ENCODE measurements at places on chromosomes 4 and X. TPM values are rescaled to one million over a fixed set of nuclear protein-coding genes. Genes with fewer than 3 reads are reported as not detected.
A peak's percentile ranks its signal among the peaks of the same experiment; 100 is the strongest.

DNA sequence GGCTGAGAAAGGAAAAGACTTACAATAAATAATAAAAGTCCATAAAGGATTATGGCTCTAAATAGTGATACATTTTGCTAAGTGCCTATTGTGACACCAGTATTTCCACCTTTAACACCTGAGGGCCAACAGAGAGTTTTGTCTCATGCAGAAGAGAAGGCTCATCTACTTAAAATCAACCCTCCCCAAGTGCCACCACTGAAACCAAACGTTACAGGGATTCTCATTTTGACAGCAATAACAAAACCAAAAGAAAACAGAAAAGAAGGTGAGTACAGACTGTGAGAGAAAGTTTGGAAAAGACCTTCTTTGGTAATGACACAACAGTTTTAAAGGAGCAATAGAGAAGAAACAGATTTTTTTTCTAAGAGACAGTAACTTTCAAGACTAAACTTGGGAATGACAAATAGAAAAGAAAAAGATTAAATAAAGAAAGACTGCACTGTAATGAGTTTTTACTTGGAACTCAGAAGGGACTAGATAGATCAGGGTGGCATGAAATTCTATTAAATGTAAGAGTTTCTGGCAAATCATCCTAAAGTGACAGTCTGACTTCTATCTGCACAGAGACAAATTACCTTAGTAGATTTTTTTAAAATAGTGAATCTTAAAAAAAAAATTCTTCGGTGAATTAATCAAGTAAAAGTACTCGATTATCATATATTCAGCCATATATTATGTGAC lies 109.7 kb downstream of the ZNF827 start:
- no peaks in the 10 kb centered on the region for H3K27me3 ChIP-seq
- peaks cover 5% of the 10 kb centered on the region for H3K36me3 ChIP-seq
- H3K27ac ChIP-seq: no peak overlapping the region
- H3K4me1 ChIP-seq: no peaks in the 10 kb centered on the region
- no peak for DNase-seq

DNA sequence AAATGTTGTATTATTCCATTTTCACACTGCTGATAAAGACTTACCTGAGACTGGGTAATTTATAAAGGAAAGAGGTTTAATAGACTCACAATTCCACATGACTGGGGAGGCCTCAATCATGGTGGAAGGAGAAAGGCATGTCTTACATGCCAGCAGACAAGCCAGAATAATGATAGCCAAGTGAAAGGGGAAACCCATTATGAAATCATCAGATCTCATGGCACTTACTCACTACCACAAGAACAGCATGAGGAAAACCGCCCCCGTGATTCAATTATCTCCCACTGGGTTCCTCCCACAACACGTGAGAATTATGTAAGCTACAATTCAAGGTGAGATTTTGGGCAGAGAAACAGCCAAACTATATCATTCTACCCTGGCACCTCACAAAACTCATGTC lies 2535.1 kb downstream of the ARAP2 start:
- H3K27ac ChIP-seq: no peak overlapping the region
- DNase-seq: no peak
- H3K36me3 ChIP-seq: no peaks in the 10 kb centered on the region
- no peaks in the 10 kb centered on the region for H3K27me3 ChIP-seq
- no peaks in the 10 kb centered on the region for H3K4me1 ChIP-seq

DNA sequence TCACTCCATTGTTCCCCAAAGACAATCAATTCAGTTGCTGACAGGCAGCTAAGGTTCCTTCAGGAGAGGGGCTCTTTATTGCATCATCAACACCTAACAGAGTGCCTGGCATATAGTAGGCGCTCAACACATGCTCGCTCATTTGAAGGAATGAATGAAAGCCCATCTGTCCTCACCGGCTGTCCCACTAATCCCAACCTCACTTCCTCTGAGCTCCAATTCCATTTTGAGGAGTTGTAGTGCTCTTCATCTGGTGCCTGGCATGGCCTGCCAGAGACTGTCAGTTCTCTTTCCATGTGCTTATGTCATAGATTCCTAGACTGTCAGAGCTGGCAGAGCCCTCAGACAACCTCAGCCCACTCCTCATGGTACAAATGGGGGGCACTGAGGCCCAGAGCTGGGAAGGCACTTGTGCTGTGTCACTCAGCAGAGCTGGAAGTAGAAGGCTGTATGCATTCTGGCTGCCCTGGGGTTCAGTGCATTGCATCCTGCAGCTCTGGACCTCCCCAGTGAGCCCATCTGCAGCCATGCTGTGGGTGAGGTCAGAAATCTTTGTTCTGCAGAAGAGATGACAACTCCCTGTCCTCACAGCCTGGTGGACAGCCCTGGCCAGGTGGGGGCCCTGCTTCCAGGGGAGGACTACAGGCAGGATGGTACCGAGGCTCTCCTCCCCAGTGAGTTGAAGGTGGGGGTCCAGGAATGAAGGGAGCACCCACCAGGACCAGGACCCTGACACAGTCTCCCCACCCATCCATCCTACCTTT lies 134.9 kb upstream of the PJA1 start:
- no peaks in the 10 kb centered on the region for H3K27me3 ChIP-seq
- no peak overlapping the region for H3K4me3 ChIP-seq
- no peak overlapping the region for H3K27ac ChIP-seq

DNA sequence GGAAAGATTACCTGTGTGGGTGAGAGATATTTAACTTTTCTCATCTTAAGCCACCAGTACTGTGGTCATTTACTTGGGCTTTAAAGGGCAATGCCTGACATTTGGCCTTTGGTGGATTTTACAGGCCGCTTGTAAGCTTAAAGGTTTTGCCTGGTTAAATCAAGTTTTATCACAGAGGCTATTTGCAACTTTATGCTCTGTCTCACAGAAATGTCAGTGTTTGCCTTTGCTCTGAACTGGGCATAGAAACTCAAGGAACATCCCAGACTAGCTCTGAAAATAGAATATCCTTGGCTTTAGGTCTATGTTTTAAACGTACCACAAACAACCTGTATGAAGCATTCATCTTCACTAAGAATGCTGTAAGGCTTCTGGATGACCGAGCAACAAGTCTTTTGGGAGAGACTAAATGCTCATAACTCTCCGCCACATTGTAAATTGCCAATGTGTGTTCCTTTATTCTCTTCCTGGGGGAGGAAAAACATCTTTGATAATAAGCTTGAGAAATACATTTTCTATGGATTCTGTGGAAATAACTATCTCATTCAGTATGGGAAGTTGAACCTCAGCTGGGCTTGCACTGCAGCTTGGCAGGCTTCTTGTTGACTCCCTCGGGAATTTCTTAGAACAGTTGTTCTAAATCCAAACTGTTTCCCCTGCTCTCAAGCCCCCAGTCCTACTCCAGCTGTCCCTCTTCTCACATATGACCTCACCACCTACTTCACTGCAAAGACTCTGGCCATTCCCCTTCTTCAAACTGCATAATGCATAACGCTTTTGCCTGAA lies 105.8 kb upstream of the WDR44 start:
- H3K4me1 ChIP-seq: peaks cover 8% of the 10 kb centered on the region
- H3K27me3 ChIP-seq: no peaks in the 10 kb centered on the region
- H3K27ac ChIP-seq: no peak overlapping the region
- H3K4me3 ChIP-seq: no peak overlapping the region
- H3K36me3 ChIP-seq: no peaks in the 10 kb centered on the region

DNA sequence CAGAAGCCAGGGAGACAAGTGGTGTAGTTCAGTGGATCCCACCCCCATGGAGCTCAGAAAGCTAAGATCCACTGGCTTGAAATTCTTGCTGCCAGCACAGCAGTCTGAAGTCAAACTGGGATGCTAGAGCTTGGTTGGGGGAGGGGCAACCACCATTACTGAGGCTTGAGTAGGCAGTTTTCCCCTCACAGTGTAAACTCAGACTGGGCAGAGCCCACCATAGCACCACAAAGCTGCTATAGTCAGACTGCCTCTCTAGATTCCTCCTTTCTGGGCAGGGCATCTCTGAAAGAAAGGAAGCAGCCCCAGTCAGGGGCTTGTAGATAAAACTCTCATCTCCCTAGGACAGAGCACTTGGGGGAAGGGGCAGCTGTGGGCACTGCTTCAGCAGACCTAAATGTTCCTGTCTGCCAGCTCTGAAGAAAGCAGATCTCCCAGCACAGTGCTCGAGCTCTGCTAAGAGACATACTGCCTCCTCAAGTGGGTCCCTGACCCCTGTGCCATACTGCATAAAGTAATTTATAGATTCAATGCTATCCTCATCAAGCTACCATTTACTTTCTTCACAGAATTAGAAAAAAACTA lies 163.2 kb downstream of the HHIP start:
- DNase-seq: no peak
- H3K36me3 ChIP-seq: no peaks in the 10 kb centered on the region
- H3K27me3 ChIP-seq: no peaks in the 10 kb centered on the region
- H3K4me1 ChIP-seq: no peaks in the 10 kb centered on the region
- H3K4me3 ChIP-seq: no peak overlapping the region

GRCh38 chr4:39259571-39260330 lies 77.4 kb downstream of the WDR19 start:
- no peaks in the 10 kb centered on the region for H3K36me3 ChIP-seq
- H3K27ac ChIP-seq: no peak overlapping the region
- H3K27me3 ChIP-seq: no peaks in the 10 kb centered on the region

Gene TFE3
- total RNA-seq: 121 TPM

DNA sequence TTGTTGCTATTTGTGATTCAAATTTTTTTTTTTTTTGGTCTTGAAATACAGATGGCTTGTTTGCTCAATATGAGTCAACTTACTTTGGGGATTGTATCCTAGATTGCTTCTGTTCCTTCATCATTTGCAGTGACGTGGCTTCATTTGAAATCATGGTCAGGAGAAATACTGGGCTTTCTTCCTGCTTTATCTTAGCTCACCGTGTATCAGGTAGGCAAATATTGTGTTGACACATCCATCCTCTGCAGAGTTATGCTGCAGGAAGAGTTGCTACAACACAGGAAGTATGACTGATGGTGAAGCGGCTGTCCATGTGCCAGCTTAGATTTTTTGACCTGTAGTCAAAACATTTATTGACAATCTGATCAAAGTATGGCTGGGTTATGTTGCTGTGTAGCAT lies 232.2 kb downstream of the C4orf33 start:
- H3K36me3 ChIP-seq: no peaks in the 10 kb centered on the region
- H3K27ac ChIP-seq: no peak overlapping the region
- H3K4me3 ChIP-seq: no peak overlapping the region
- no peaks in the 10 kb centered on the region for H3K4me1 ChIP-seq

Gene FHDC1
- 7.9 TPM for total RNA-seq

Gene SPCS3
- total RNA-seq: 80.6 TPM

- H3K27ac ChIP-seq: no peak overlapping the region
- H3K36me3 ChIP-seq: no peaks in the 10 kb centered on the region
- no peaks in the 10 kb centered on the region for H3K27me3 ChIP-seq
- DNase-seq: no peak
These were observed 50.3 kb downstream of the CASP3 start for GRCh38 chr4:184598753-184599491.

Gene TLR8
- total RNA-seq: 1.8 TPM

Gene TRIM61
- total RNA-seq: not detected

GRCh38 chr4:99317354-99317753 lies 3.8 kb downstream of the ADH1B start:
- peak overlapping the region; percentile 65 for H3K27ac ChIP-seq
- no peaks in the 10 kb centered on the region for H3K4me1 ChIP-seq
- H3K4me3 ChIP-seq: peak overlapping the region; percentile 54
- no peak for DNase-seq
- H3K36me3 ChIP-seq: no peaks in the 10 kb centered on the region

- H3K4me1 ChIP-seq: no peaks in the 10 kb centered on the region
- DNase-seq: peak; percentile 27
- H3K4me3 ChIP-seq: no peak overlapping the region
- H3K27ac ChIP-seq: no peak overlapping the region
These were observed 17.3 kb downstream of the NIPAL1 start for GRCh38 chr4:48033825-48034413.

DNA sequence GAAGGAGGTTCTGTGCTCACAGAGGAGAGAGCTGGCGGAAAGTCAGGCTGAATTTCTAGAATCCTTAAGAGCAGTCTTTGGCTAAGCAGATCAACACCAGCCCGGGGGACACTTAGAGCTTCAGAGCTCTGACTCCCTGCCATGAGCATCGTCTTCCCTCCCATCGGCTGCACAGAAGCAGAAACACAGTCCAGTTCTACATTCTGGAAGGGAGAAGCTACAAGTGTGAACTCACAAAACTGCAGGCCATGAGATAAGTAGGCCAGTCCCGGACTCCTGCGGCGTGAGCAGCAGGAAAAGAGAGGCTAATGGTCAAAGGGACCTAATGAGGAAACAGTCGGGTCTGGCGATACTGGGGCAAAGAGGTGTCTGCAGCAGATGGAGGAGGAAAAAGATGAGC lies 211.5 kb downstream of the DHX15 start:
- H3K36me3 ChIP-seq: no peaks in the 10 kb centered on the region

DNA sequence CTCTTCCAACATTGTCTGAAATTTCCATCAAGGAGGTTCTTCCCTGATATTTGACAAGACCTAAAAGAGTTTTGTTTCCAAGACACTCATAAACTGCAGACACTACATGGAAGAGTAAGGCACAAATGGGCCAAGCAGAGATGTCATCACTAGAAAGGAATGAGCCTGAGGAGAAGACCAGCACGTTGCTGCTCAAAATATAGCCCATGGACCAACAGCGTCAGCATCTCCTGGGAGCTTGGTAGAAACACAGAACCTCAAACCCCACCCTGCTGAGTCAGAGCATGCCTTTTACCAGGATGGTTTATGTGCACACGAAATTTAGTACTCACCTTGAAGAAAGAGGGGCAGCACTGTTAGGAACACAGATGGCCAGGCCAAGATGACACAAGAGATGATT lies 128.7 kb upstream of the MID1 start:
- DNase-seq: no peak
- H3K4me1 ChIP-seq: no peaks in the 10 kb centered on the region
- no peak overlapping the region for H3K4me3 ChIP-seq
- H3K36me3 ChIP-seq: no peaks in the 10 kb centered on the region
- H3K27me3 ChIP-seq: no peaks in the 10 kb centered on the region
- H3K27ac ChIP-seq: no peak overlapping the region

DNA sequence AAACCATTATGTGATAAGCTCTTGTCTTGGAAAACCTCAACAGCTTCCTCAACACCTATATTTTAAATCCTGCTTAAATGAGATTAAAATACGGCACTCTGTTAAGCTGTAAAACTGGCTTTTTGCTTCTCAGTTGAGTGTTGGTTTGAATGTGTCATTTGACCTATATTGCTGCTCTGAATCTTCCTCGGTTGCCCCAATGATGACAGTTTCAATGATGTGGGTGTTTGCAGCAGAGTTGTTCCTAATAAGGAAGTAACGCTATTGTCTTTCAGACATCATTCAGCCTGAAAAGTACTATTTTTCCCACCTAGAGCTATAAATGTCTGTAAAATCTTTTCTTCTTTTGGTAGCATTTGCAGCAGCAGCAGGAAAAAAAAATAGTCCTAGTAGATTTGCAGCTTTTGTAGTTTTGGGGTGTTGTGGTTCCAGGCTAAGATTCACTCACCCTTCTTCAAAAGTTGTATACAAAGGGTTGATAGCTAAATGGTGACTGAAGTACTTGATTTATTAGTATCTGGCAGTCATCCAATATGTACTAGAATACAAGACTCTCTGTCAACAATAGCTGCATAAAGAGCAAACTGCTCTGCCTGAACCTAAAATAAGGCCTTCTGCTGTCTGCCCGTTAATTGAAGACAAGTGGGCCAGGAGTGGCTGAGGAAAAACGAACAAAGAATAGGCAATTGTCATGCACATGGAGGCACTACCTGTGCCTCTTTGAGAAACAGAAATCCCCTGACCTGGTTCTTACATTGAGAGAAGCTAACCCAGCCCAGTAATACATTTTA lies 333.1 kb downstream of the IL1RAPL1 start:
- H3K4me1 ChIP-seq: no peaks in the 10 kb centered on the region
- H3K27ac ChIP-seq: no peak overlapping the region
- no peak for DNase-seq
- H3K4me3 ChIP-seq: no peak overlapping the region

Data from tibial nerve (tissue), 4 donors.